ENCODE measurements at places on chromosomes 7 and 10.

GRCh38 chr7:157150882-157151281 is 12.2 kb downstream of the UBE3C start:
- no peak for DNase-seq

DNA sequence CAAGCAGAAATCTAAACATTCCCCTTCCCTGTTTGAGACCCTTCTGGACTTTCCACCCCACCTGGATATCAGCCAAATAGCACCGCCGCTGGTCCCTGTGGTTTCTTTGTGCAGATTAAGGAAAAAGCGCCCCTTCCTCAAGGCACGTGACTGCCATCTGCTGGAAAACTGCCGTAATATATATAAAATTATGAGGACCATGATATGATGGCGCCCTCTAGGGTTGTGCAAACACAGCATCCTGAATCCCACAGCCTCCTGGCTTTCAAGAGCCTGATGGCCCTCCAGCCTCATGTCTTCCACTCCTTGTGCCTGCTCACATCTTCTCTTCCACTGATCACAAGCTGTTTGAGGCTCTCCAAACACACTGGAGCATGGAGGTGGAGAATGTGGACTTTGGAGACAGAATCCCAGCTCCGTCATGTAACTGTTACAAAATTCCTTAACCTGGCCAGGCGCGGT is 121.3 kb downstream of the MYL10 start:
- no peak for DNase-seq

- DNase-seq, result no peak
Observed at GRCh38 chr7:94761451-94761850, 105.5 kb upstream of the SGCE start.

DNA sequence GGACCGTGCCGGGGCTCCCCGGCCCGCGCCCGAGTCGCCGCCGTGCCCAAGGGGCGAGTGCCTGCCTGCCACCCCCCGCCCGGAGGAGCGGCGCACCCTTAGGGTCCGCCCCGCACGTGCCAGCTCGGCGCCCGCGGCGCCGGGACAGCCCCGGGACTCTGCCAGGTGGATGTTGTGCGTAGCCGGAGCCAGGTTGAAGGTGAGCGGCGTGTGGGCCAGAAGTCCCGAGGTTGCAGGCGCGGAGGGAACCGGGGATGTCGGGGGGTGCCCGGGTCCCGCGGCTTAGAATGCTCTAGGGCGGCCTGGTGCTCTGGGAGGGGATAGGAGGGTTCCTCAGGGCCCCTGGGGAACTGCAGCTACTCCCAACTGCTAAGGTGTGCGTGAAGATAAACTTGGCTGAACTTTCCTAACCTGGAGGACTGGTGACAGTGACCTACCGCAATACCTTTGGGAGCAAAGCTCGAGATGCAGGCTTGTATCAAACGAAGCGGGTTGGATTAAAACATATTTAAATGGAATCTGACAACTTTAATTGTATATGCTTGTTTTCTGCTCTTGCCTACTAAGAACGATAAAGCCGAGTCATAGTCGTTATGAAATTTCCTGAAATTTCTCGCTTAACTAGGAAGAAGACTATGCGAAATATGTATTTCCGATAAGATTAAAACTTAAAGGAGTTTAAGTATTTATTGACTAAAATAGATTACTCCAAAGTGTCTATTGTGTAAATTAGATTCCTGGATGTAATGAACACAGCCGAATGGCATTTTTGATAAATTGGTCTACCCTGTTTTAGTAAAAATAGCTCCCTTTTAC is at the start of gene CUX1:
CUX1 (plus strand) TSS at position 156 of the 816 bp plus-strand sequence; CDS start at position 170, 14 bp downstream.
- peak; percentile 4 for DNase-seq

DNA sequence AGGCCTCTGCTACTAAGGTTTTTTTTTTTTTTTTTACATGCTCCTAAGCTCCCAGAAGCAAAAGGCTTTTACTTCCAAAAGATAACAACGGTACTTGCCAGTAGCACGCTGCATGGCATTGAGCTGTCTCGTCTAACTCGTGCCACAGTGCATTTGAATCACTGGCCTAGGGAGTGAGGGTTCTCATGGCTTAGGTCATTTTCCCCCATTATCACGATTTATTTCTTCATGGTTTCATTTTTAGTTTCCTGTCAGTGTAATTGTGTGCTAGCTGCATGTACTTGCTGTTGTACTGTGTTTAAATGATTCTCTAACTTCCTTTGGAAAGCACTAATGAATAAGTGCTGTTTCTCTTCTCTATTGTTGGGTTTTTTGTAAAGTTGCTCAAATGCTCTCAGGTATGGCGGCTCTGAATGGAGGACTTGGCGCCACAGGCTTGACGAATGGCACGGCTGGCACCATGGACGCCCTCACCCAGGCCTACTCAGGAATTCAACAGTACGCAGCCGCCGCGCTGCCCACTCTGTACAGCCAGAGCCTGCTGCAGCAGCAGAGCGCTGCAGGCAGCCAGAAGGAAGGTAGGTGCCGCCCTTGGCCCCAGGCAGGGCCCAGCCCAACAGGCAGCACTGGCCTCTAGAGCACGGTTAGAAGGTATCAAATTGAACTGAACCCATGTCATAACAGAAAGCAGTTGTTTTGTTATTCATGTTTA is 290.5 kb downstream of the USP6NL start:
- no peak for DNase-seq

DNA sequence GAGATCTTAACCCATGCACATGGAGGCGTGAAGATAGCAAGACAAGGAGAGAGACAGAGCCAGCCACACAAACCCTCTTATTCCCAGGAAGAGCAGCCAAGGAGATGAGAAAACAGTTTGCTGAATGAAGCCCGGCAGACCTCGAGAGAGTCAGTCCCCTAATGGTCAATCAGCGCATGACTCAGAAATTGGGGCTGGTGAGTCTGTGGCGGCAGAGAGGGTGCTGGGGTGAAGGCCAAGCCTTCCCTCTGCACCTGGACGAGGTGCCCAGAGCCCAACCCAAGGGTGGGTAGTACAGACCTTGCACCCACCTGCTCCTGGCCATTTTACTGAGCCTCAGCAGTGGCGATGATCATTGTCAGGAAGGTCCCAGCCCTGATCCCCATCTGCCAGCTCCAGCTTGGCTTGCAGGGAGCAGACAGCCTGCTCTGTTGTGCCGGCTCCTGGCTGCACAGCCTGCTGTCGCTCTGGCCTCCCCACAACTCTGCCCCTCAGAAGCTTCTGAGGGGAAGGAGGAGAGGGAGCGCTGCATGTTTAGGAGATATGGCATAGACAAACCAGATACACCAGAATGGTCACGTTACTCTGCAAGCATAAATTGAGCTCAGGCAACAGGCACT is 256.6 kb downstream of the RPS24 start:
- DNase-seq, result no peak

GRCh38 chr10:46035923-46036849 is 5.8 kb upstream of the NCOA4 start:
- DNase-seq, result no peak

GRCh38 chr10:4767033-4767814 is 58.8 kb upstream of the AKR1E2 start:
- no peak for DNase-seq

- no peak for DNase-seq
Observed at GRCh38 chr7:121352323-121352722, 23.5 kb downstream of the WNT16 start.

DNA sequence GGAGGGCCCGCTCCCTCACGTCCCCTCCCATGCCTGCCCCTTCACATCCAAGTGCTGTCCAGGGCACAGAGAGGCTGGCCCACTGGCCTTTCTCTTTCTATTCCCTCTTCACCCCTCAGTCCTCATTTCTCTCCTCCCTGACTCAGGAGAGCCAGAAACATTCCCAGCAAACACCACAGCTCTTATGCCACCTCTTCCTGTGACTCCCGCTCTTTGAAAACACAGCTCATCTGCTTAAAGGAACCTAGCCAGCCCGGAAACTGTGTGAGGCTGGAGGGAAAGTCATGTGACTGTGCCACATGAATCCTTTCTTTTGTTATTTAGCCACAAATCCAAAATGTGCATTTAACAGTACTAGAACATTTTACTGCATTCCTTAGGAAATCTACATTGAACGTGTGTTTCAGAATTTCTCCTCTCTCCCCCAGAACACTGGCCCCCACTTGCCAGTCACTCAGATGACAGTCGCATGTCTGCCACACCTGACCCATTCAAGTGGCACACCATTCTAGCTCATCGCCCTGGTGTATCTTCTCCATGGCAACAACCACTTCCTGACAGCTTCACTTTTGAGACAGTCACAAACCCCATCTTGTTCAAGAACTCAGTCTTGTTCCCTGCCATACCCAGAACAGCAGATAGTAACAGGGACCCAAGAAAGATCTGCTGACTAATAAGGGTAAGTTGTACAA is 42.8 kb downstream of the GRB10 start:
- peak; percentile 26 for DNase-seq

All from T-helper 9 cell (primary cell).